H1 (cell line): ENCODE measurements at places on chromosomes 2 and 18.

- no peaks in the 10 kb centered on the region for H3K27me3 ChIP-seq
- peaks cover 14% of the 10 kb centered on the region; the same call in 1 of the 2 replicates for H3K36me3 ChIP-seq
- no peak overlapping the region for H3K4me3 ChIP-seq
- no peak for DNase-seq
Observed at GRCh38 chr2:74097574-74097973, 50.1 kb downstream of the BOLA3 start.

DNA sequence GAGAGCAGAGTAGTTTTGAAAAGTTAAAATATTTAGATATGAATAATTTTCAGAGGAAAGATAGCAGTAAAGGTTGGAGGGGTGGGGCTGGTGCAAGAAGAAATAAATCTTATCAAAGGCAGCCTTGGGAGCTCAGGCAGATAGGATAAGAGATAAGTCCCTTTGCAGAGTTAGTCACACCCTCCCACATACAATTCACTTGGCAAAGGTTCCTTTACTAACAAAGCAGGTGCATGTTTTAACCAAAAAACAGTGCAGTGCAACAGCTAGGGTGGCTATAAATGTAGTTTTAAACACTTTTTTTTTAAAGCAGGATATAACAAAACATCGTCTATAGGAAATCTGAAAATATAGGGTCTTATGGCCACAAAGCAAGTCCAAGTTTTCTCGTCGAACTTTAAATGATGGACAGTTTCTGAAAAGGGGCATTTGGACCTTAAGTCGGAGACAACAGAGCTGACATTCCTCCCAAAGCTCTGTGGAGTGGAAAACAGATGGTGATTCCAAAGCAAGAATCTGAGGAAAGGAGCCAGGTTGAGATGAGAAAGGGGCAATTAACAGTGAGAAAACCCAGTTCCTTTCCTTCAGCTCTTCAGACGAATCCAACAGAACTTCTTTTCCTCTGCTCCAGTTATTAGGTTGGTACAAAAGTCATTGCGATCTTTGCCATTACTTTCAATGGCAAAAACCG is 53.0 kb downstream of the EPHA4 start:
- H3K4me3 ChIP-seq = no peak overlapping the region
- H3K4me1 ChIP-seq = no peaks in the 10 kb centered on the region
- DNase-seq = no peak
- no peaks in the 10 kb centered on the region for H3K27me3 ChIP-seq
- no peak overlapping the region for H3K27ac ChIP-seq
- H3K36me3 ChIP-seq = no peaks in the 10 kb centered on the region

GRCh38 chr2:5897249-5897648 is 205.1 kb downstream of the SOX11 start:
- DNase-seq = no peak
- no peaks in the 10 kb centered on the region for H3K36me3 ChIP-seq
- no peak overlapping the region for H3K4me3 ChIP-seq
- no peaks in the 10 kb centered on the region for H3K4me1 ChIP-seq
- H3K27ac ChIP-seq = no peak overlapping the region

DNA sequence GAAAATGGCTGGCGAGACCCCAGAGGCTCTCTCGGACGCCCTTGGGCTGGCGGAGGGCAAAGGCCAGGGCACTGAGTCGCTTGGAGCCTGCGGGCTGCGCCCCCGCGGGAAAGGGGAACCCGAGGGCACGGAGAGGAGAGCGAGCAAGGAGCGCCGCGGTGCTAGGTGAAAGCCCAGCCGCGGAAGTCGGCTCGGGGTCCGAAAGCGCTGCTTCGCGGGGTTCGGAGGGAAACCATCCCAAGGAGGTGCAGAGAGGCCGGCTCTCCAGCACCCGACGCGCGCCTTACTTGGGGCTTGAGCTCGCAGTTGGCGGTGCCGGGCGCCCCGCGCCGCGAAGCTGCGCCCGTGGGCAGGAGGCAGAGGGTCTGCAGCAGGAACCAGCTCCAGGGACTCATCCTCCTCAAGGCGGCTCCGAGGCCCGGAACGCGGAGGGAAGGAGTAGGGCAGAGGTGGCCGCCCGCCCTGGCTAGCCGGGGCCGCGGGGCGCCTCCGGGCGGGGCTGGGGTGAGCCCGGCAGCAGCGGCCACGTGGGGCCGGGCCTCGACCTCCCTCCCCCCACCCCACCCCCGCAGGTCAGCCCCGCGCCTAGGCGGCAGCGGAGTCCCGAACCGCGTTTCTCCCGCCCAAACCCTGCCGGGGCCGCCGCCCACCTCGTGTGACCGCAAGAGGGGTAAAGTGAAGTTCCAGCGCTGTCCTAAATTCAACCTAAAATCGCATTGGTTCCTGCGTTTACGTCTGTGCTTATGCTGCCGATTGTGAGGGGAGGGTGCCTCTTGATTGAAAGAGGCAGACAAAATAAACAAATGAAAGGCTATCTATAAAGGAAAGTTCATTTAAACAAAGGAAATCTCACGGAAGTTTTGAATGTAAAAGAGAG is at the start of gene TRABD2A:
TRABD2A (minus strand) TSS at position 440 of the 877 bp plus-strand sequence; CDS start at position 395, 45 bp downstream.
- peak within 1 kb of the TSS; percentile 75 for H3K4me3 ChIP-seq

DNA sequence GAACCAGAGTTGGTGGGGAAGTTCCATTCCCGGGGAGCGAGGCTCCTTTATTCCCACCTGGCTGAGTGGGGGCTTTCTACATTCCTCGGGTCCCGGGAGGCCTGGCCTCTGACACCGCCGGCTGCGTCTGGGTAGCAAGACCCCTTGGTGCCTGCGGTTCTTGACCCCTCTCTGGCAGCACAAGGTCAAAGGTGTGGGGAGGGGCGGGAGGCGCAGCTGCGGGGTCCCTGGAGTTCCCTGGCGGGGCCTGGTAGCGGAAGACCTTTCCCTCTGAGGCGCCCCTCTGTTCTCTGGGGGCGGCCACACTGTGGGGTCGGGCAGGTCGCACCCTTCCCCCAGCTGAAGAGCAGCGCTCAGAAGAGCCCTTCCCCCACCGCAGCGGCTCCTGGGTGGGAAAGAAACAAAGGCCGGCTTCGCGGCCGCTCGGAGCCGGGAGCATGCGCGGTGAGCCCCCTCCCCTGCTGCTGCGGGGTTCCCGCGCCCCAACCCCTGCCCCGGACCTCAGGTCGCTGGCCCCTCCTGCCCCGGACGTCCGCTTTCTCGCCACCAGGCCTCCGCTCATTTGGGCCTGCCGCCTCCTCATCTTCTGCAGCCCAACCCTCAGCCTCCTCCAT is 146.3 kb downstream of the ANKRD44 start:
- DNase-seq = peak; percentile 81
- peaks cover 7% of the 10 kb centered on the region for H3K4me1 ChIP-seq
- H3K4me3 ChIP-seq = peak overlapping the region; percentile 52
- H3K27me3 ChIP-seq = 0 out of 2 replicates have a peak, but pooled peaks cover 4% of the 10 kb centered on the region
- H3K27ac ChIP-seq = peak overlapping the region; percentile 43; the same call in 1 of the 2 replicates

GRCh38 chr18:79608535-79608934 is 71.1 kb upstream of the CTDP1 start:
- DNase-seq = no peak
- H3K4me1 ChIP-seq = no peaks in the 10 kb centered on the region
- H3K36me3 ChIP-seq = no peaks in the 10 kb centered on the region
- no peak overlapping the region for H3K4me3 ChIP-seq

DNA sequence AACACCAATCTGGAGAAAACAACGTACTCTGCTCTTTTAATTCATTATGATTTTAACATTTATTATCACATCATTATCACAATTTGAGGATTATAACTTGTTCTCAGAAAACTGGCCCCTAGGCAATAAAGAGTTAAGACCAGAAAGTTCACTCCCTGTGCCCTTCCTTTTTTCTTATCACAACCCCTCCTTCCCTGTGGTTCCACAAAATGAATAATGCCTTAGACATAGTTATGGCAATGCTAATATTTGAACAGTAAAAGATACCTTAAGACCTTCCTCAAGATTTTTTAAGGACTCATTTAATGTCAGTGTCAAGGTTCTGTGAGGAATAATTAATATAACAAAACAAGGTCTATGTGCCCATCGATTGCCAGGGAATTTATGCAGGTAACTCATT is 596.2 kb downstream of the ARHGAP15 start:
- no peak overlapping the region for H3K27ac ChIP-seq
- H3K36me3 ChIP-seq = no peaks in the 10 kb centered on the region
- no peaks in the 10 kb centered on the region for H3K27me3 ChIP-seq
- DNase-seq = no peak
- H3K4me3 ChIP-seq = no peak overlapping the region
- no peaks in the 10 kb centered on the region for H3K4me1 ChIP-seq

DNA sequence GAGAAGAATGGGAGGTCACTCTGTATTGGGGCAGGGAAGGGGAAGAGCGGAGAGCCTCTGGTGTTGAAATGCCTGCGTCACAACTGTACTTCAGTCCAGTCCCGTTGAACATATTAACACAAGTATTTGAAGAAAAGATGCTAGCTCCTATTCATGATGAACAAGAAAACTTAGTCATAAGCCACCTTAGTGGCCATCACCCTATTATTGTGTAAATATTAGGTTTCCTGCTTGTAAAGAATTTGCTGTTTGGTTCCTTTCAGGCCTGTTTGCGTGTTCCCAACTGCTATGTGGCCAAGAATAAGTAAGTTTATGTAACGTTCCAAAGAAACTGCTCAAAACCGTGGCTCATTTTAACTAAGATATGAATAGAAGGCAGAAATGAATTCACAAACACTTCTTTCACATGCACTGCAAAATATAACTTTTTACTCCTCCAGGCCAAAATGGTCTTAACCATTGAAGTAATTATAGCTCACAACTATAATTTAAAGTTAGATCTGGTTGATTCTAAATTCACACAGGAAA is 204.3 kb downstream of the ZNF385B start:
- no peak overlapping the region for H3K27ac ChIP-seq
- H3K36me3 ChIP-seq = no peaks in the 10 kb centered on the region
- no peaks in the 10 kb centered on the region for H3K4me1 ChIP-seq
- H3K27me3 ChIP-seq = no peaks in the 10 kb centered on the region

- H3K27me3 ChIP-seq = no peaks in the 10 kb centered on the region
- H3K4me3 ChIP-seq = no peak overlapping the region
- no peaks in the 10 kb centered on the region for H3K36me3 ChIP-seq
- H3K4me1 ChIP-seq = no peaks in the 10 kb centered on the region
- DNase-seq = no peak
- no peak overlapping the region for H3K27ac ChIP-seq
Observed at GRCh38 chr18:59536166-59536565, 161.1 kb downstream of the CCBE1 start.

DNA sequence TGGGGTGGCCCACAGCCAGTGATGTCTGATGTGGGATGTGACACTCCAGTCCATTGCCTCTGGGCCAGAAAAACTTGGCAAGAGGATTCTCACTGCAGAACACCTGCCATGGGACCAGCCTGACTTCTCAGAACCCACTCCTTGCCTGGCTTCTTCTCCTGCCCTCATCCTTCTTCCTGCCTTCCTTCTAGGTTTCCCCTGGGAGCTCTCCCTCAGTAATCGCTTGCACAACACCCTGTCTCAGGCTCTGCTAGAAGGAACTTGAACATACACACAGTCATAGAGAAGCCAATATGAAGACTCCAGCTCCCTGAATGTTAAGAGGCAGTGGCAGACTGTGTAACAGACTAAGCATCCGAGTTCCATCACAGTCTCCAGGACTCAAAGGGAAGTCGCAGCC is 4.3 kb upstream of the COL6A3 start:
- no peaks in the 10 kb centered on the region; the same call in 1 of the 2 replicates for H3K27me3 ChIP-seq
- H3K4me3 ChIP-seq = no peak overlapping the region
- no peak for DNase-seq
- H3K27ac ChIP-seq = no peak overlapping the region
- H3K4me1 ChIP-seq = no peaks in the 10 kb centered on the region
- no peaks in the 10 kb centered on the region for H3K36me3 ChIP-seq
